Bone marrow (tissue), 2 donors: ENCODE measurements at places on chromosomes 4 and X.

DNA sequence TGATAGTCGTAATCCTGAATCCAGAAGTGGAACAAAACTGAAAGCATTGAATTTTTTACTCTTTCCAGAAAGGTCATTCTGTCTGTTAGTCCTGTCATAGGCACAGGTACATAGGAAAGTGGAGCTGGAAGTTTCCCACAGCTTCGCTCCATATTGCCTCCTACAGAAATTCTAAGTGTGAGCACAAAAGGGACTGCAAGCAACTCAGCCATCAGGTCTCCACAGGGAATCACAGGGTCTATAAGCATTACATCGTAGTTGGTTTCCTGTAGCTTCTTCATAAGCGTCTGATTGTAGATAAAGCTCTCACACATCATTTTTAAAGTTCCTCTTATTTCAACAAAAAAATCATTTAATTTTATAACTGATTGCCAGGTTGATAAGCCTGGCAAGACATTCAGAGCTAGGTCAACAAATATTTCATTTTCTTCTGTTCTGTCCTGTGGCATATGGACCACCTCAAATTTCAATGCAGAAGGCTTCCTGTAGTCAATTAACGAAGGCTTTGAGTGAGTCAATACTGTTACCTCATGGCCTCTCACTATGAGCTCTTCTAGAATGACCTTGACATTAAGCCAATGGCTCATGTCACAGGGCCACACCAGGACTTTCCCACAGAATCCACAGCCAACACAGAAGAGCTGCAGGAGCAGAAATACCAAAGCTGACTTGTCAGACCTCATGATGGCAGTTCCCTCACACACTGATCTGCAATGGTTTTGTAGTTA lies at the start of gene UGT2A3:
Gene UGT2A3, minus strand, starts transcription at position 727 of the 728 bp plus-strand sequence. Its CDS starts 44 bp downstream, at position 683.
- no peak for DNase-seq

DNA sequence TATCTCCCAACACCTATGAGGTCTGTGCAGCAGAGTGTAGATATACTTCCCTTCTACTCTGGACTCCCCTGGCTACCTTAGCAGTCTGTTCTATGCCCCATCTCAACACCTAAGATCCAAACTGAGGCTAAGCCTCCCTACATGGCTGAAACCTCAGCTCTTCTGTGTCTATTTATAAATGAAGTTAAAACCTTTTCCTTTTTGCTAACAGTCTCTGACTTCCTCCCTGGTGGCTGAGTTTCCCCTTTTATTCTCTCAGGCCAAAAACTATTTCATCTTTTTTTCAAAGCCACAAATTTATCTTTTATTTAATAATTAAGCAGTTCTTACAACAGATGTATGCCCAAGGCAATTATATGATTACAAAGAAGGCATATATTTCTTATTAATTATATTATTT lies 111.8 kb upstream of the STIM2 start:
- peak; percentile 36 for DNase-seq

GRCh38 chrX:47878198-47878597 lies 41.5 kb downstream of the ZNF81 start:
- no peak for DNase-seq

DNA sequence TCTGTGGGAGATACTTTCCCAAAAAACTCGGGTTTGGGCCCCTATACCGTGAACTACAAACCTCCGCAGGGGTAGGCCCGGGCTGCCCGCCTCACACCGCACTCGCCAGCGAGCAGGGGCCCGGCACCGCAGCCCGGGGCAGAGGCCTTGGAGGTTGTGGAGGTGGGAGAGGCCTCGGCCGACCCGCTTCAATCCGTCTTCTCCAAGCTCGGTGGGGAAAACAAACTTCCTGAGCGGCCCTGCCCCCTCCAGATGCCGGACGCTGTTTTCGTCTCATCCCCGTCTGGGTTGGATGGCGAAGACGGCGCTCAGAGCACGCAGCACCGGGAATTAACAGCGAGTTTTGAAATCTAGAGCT lies 442 bp upstream of the MCUB start:
- no peak for DNase-seq

GRCh38 chrX:120015145-120016067 lies 62.1 kb downstream of the RHOXF2B start:
- DNase-seq, result no peak

DNA sequence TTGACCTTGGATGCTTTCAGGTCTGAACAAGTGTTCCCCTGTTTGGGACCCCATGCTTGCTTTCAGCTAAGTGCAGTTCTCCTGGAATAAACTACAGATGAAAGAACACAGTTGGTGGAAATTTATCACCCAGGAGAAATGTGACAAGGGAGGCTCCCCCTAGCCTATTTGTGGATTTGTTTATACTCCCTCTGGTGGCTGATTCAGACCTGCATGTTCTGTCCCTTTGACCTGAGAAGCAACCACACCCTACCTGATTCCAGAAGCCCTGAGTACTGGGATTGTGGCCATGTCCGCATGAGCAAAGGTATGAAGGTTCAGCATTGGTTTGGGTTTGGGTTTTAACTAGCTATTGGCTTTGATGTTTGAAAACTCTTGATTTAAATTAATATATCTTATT lies 440.9 kb downstream of the MID1IP1 start:
- DNase-seq, result no peak
